ENCODE measurements at places on chromosomes 7 and 10.

GRCh38 chr10:44282626-44283300 lies 102.1 kb downstream of the CXCL12 start:
- no peak for DNase-seq

DNA sequence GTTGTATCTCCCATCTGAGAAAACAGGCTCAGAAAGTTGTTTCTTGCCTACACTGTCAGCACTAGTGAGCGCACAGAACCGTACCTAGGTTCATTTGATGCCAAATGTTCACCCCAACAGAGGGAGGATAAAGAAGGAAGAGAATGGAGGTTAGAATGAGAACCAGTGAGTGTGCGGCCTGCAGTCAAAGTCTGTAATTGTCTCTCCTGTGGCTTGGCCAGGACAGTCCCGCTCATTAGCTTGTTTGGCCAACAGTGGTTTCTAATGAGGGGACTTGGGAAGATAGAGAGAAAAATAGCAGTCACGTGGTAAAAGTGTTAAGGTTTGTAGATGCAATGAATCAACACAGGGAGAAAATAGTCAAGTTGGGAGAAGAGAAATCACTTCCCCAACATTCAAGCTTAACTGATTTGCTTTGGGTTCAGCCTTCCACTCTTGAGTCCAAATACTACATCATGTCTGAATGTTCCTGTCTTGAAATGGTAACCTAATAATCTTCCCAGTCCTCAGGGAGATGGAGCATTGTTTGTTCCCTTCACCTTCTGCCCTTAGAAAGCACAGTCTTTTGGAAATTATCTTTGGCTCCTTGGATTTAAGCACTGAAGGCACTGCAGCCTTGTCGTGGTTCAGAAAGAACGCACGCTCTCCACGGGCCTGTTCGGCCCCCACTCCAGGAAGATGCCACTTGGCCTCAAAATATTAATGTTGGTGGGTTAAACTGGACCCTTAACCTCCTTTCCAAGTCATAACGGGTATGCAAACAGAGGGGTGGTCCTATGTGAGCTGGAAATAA lies 360.4 kb upstream of the ZNF32 start:
- no peak for DNase-seq

GRCh38 chr7:100706672-100707311 lies 871 bp downstream of the POP7 start:
- DNase-seq = no peak

- no peak for DNase-seq
These were observed 76.0 kb upstream of the GRB10 start for GRCh38 chr7:50858528-50859245.

- DNase-seq = no peak
These were observed 1.0 kb upstream of the CHN2 start for GRCh38 chr7:29193316-29194205.
